Putamen (tissue), 1 donor: ENCODE measurements at places on chromosomes 3 and 15.

GRCh38 chr3:186998937-186999368 is 68.6 kb downstream of the ST6GAL1 start:
- no peak for DNase-seq

DNA sequence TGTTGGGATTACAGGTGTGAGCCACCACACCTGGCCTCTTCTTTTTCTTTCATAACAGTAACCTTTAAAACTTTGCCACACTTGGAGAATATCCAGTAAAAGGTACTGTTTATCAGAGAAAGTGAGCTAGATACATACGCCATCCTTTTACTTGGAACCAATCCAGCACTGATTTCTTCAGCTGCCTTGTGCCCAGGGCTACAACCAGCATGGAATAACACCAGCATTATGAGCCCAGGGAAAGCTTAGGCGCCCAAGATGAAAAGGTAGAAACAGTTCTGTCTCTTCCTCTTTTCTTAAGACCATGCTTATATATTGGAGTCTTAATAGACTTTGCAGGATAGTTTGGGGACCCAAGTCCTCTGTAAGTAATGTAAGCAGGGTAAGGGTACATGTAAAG is 8.4 kb downstream of the SKIC8 start:
- no peak for DNase-seq

GRCh38 chr15:81292523-81293001 is 31.4 kb downstream of the STARD5 start:
- DNase-seq = no peak

GRCh38 chr3:193593668-193594030 is 641 bp downstream of the OPA1 start:
- no peak for DNase-seq

GRCh38 chr3:183958775-183959174 is 58.9 kb downstream of the ABCC5 start:
- DNase-seq = no peak

DNA sequence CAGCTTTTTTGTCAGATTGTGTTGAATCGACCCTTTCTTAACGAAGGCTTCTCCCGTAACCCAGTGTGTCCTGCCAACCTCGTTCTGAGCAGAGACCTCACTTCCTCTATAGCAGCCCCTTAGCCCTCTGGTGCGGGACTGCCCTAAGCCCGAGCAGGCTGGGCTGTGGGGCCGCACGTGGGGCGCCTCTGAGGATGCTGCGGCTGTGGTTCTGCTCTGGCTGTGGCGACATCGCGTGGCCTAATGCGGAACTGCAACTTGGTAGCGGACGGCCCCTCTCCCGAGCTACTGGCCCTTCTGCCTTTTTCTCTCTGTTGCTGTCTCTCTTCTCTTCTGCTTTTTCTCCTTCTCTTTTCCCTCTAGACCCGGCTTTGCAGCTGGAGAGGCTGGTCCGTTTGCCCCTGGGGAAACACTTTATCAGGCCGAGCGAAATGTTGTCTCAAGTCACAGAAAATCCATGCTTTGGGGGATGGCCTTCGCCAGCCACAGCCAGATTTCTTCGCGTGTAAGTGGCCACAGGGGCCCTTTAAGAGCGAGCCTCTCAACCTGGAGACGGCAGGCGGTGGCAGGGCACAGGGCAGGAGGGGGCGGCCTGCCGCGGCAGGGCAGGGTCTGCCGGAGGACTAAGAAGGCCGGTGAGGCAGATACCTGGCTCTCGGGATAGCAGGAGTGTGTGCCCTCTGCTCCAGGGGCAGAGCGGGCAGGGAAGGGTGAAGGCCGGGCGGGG is 19.4 kb upstream of the KIF23 start:
- peak; percentile 55 for DNase-seq

DNA sequence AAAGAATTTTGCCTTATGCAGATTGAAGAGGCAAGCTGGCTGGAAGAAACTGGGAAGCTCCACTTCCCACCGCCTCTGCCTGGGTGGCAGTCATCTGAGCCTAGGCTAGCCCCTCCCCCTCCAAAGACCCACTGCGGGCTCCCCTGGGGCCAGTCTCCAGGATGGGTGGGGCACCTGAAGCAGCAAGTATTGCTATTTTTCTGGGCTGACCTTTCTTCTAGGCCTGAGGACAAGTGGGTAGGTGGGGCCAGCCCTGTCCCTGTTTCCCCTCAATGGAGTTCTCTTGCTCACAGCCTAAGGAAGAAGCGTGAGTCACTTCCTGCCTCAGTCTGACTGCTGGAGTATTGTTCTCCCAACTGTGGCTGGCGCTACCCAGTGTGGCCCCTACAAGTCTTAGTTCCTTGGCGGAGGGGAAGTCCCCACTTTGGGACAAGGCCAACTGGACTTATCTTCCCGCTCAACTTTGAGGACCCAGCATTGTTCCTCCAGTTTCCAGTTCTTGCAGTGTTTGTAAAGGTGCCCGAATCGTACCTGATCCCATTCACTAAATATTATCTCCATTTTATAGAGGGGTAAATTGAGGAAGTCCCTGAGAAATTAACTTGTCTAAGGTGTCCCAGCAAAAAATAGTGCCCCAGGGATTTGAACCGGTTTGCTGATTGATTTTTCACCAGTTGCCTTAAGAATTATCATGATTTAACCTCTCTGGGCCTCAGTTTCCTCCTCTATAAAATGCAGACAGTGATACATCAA is 1.4 kb downstream of the FURIN start:
- DNase-seq = no peak

DNA sequence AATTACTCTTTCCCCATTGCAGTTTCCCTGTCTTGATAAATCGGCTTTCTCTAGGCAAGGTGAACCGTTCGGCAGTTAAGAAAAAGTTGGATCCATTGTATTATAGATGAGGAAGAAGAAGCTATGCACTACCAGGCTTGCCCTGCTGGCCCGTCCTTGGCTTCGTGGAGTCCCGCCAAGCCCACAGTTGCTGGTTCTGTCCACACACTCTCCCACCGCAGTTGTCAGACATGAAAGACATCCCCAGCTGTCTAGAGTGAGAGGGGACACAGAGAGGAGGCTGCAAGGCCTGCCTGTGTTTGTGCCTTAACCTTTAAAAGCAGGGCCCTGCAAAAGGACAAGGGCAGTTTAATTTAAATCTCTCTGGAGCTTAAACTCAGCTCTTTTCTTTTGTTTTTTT is 47.2 kb upstream of the PLCL2 start:
- no peak for DNase-seq

- no peak for DNase-seq
Observed at GRCh38 chr3:104032283-104032682, 1334.4 kb upstream of the ALCAM start.

DNA sequence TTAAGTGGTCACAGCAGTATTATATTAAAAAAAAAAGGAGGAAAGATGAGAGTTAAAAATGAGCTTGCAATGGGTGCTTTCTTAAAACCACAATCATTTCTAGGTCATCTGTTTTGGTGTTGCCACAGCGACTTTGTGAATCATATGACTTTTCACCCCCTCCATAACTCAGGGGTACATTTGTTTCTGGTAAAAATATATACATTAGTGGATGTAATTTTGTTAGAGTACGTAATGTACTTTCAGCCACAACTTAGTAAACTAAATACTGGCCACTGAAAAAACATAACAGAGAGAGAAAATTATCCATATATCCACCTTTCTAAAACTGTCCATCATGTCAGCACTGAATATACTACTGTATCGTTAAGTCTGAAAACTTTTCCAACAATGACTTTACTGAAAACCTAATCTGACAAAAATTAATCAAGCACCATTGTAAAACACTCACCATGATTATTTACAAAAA is 3.4 kb downstream of the ANKRD28 start:
- DNase-seq = no peak

DNA sequence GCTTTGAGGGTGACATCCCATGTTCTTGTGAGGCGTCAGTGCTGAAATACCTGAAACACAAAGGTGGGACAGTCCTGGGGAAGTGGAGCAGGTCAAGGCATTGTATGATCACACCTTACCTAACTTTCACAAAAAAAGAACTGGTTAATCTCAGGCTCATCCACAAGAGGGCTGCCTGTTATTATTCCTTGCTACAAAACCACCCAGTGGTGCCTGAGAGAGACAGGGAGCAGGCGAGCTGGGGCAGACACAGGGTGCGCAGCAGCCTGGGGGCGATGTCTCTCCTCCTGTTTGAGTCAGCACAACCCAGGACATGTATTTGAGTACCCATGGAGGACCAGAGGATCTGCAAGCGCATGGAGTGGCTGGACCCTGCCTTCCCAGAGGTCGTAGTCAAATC is 316.8 kb upstream of the ATP10A start:
- no peak for DNase-seq

DNA sequence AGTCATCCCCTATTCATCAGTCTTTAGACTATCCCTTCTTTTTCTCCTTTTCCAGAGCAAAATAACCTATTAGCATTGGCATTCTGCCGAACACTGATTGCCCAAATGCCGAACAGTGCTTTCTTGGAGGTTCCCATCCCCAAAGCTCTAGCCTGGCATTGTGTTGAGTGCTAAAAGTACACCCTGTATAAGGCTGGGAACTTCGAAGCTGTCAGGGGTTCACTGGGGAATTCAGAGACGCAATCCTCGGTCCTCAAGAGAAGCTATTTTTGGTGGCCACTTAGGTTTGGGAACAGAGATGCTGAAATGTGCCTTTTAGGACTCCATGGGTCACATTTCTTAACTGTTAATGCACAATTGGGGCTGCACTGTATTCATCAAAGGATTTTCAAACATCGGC is 8.4 kb downstream of the FRMD5 start:
- DNase-seq = no peak

DNA sequence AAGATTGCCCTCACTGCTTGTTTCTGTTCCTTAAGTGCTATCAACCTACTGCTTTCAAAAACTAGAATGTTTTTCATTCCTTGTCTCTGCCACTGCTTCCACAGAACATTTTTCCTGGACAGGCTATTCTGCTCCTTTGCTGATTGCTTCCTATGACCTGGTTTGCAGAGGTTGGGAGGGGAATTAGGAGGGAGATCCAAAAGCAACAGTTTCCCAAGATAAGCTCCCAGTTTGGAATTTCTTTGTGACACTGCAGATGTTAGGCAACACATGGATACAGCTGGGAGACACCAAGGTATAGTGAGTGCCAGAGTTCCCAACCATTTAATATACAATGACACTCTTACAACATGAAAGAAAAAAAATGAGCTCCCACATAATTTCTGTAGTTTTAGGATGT is 1036.5 kb downstream of the ROBO2 start:
- DNase-seq = no peak

GRCh38 chr15:67915461-67916374 is 75.9 kb upstream of the RNU6-1 start:
- DNase-seq = peak; percentile 29

GRCh38 chr3:98902351-98902740 is 851 bp upstream of the DCBLD2 start:
- peak; percentile 47 for DNase-seq

GRCh38 chr15:96331144-96331944 is 844 bp downstream of the NR2F2 start:
- no peak for DNase-seq

DNA sequence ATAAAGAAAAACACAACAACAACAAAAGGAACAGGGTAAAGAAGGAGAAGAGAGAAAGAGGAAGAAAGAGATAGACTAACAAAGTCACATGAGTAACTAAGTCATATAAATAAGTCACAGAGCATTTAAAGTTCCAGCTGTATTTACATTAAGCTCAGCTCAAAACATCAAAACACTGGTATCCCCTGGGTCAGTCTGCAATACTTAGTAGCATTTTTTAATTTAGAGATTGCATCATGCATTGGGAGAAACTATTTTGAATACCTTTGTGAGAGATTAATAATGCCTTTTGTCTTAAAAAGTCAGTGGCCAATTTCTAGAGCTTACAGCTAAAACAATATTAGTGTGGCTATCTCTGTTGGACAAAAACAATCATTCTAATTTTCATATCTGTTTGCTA is 78.4 kb downstream of the NEK10 start:
- no peak for DNase-seq

DNA sequence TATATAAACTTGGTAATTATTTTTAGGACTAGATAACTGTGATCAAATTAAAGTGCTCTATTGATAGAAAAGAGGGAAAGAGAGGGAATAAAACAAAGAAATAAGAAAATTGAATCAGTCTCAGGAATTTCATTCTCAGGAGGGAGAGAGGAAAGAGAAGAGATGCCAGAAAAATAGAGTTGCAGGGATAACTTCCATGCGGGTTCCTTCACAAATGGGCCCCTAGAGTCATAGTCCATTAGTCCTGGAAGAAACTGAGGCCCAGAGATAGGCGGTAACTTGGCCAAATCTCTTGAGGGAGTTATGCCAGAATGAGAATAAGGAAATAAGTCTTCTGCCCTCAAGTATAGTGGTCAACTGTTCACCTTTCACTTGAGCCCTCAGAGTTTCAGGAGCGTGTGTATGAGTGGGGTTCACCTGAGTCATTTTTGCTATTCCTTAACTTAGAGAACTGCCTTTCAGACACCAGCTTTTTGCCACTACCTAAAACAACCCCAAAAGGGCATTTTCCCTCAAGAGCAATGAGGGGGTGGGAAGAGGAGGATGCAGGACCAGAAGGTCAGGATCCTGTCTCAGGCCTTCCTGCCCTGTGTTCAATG is 192.6 kb downstream of the MEX3B start:
- no peak for DNase-seq

DNA sequence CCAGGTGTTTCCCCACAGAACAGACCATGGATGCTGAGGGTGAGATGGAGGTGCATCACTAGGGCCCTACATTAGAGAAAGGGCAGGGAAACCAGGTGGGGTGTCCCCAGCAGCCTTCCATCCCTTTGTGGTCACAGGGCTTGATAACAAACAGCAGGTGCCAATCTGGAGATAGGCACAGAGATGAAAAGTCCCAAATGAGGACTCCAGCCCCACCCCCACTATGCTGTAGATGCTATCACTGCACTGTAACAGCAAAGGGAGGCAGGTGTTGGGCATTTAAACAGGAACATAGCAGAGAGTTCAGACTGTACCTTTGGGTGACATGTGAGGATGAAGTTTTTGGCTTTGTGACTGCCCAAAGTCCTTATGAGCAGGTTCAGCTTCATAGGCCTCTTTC is 21.4 kb downstream of the IL20RB start:
- no peak for DNase-seq

DNA sequence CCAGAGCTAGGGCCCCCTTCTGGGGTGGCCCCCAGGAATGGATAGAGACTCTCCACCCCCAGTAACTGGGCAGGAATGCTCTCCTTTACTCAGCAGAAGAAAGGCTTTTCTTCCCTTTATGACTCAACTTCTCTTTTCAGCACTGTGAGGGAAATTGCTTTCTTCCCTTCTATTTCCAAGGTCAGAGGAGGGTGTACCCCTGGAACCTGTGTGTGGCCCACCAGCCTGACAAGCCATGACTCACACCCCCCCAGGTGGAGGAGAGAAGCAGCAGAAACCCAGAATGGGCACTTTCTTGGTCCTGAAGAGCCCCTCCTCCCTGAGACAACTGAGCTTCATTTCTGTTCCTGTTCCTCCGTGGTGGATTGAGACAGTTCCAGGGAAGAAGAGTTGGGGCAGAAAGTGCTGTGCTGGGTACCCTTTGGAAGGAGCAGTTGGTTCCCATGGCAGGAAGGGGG is 2.7 kb upstream of the ANKRD63 start:
- no peak for DNase-seq

- DNase-seq = no peak
Observed at GRCh38 chr3:37997791-37998370, 7.3 kb downstream of the VILL start.

DNA sequence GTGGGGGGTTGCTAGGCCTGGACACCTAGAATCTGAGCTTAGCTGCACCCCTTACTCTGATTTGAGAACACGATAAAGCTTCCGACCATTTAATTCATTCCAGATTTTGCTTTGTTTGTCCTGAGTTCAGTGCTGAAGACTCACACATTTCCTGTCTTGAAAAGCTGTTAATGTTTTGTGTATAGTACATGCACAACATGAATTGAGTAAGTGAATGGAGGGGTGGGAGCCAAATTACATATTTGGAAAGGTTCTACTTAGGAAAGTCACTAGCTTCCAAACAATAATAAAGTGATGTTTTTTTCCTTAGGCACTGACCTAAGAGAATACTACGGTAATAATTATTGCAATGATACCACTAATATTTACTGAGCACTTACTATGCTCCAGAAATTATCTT is 955.2 kb upstream of the NR2F2 start:
- DNase-seq = no peak
